Dermis microvascular lymphatic vessel endothelial cell (primary cell): ENCODE measurements at places on chromosomes 3 and 15.
A peak's percentile ranks its signal among the peaks of the same experiment; 100 is the strongest.

GRCh38 chr15:90364251-90364650 is 12.2 kb downstream of the ZNF774 start:
- DNase-seq: no peak

GRCh38 chr15:41634072-41634626 is 26.1 kb upstream of the MGA start:
- DNase-seq: no peak

DNA sequence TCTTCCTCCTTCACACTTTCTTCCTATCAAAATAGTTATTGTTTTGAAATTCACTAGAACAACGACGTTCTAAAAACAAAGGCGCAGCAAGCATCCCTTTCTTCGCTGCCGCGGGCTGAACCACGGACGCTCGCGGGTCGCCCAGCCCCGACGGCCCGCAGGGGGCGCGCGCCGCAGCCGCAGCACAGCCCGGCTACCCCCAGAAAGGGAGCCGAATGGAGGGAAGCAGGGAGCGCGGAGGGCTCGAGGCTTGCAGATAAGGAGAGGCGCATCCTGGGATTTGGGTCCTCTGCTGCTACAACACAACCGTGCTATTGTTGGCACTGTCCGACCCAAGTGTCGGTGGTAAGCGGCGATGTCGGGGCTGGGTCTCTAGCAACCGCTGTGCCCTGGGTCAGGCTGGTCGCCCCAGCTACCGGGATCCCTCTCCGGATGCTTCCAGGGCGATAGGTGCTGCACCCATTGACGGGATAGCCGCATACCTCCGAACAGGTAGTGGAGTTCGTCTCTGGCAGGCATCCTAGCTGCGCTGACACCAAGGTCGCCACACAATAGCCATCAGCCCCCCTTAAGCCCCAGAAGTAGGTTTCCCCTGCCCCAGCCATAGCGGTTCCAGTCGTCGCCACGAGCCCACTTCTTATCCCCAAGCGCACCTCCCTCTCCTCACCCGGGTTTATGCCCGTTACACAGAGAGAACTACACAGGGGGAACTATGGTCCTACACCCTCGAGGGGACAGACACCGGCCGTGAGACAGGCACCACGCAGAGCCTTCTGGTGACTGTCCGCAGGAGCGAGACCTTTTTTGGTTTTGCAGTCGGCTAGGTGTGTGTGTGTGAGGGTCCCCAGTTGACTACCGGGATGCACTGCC is 6.0 kb downstream of the ONECUT1 start:
- DNase-seq: peak; percentile 28

DNA sequence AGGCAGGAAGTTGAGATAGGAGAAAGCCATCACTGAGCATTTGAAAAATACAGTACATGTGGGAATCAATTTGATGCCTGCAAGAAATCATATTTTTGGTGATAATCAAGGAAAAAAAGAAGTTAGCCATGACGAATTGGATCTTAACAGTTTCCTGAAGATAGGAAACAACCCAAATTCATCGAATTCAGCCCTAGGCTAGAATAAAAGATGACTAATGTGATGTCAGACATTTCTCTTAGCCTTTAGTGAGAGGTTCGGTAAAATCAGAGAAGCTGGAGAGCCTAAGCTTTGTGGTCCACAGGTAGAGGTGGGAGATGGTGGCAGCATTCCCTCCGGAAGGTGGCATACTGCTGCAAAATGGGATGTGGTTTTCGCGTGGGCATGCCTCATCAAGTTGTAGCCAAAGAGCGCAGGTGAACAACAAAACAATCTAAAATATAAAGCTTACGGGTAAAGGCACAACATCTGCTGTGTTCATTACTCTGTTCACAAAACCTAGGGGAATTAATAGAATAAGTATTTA is 144.1 kb upstream of the ALCAM start:
- DNase-seq: no peak

DNA sequence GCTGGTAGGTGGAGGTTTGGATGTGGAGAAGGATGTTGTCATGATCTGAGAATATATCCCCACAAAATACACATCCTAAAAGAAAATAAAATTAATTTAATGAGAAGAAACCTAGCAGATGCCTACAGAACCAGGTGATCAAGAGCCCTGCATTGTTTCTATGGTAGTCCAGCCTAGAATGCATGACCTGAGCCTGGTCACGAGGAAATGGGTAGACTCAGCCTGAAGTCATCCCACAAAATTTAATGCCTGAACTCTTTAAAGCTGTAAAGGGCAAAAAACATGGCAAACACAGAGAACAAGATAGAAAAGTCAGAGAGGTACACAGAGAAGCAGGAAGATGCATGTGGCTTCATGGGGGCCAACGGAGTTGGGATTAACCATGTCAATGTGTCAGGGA is 36.0 kb downstream of the LDHAL6B start:
- no peak for DNase-seq

GRCh38 chr3:192068464-192069254 is 607.7 kb downstream of the PYDC2 start:
- DNase-seq: no peak

DNA sequence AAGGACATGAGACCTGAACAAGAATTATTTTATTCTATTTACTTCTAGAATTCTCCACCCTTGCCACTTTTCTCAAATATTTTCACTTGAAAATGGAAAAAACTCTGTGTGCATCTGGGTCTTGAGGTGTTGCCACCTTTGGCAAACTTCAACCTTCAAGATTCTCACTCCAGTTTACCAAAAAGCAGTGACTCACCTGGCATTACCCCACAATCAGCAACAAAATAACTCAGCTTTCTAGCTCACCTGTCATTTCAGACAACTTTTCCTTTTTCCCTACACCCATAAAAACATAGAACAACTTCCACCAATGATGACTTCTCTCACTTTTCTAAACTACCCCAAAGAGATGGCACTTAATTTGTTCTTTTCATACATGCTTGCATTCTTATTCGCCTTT is 115.8 kb downstream of the DUT start:
- no peak for DNase-seq

- no peak for DNase-seq
Measured at GRCh38 chr15:71411538-71412482, 296.5 kb downstream of the THSD4 start.

DNA sequence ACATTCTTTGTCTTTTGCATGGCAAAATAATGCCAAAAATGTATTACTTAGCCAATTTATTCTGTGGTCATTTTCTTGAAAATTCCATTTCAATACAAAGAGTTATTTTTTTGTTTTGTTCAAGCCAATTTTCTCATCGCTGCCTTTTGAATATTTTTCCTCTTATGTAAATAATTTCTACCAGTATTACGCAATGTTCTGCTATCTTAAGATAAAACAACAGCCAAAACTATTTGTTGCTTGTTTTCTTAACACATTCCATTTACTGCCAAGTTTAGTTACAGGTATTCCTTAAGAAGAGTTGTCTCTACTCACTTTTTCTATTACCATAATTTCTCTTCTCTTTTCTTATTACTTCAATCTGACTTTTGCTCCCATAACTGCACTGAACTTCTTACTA is 163.1 kb downstream of the ROBO1 start:
- no peak for DNase-seq

GRCh38 chr15:57772223-57772957 is 65.9 kb downstream of the POLR2M start:
- DNase-seq: no peak

DNA sequence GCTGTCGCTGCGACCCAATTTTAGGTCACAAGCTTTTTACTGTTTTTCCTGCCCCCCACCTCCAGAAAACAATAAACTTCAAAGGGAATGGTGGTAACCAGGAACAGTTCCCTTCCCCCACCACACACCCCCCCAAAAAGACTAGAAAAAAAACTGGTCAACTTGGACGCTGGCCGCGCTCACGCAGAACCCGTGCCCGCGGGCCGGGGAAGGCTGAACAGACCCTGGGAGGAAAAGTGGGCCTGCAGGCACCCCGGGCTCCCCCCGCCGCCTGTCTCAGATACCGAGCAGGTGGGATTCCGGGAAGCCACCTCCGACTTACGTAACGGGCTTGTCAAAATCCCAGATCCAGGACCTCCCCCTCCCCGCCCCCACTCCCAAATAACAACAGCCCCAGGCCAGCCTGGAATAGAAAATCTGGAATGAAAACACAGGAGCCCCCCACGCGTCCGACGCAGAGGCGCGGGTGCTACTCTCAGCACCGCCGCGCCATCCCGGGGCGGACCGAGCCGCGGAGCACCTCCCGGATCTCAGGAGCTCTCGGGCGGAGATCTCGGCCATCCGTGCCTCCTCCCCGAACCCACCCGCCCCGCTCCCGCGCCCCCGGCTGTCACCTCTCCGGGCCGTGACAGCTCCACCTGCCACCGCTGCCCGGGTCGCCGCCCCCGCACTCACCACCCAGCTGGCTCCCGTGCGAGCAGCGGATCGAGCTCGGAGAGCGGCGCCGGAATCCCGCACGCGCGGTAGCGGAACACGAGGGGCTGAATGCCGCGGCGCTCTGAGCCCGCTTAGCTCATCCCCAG is 557 bp downstream of the DENND4A start:
- no peak for DNase-seq

DNA sequence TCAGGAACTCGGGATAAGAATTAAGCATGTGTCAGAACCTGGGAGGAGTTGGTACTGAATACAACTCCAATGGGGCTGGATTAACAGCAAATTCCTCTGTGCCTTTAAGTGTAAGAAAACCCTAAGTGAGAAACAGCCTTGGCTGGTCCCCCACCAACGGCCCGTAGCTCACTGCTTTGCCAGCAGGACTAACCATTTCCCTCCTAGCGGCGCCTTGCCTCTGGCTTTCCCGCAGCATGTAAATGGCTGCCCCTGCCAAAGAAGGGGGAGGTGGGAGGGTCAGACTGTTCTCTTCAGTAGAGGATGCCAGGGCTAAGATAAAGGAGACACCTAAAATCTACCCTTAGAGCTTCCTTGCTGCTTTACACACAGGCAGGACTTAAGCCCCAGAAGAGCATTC is 51.0 kb upstream of the SH3GL3 start:
- no peak for DNase-seq

GRCh38 chr15:62307551-62307950 is 142.5 kb upstream of the C2CD4B start:
- DNase-seq: no peak

- DNase-seq: no peak
Measured at GRCh38 chr3:120816728-120817127, 74.2 kb downstream of the GTF2E1 start.

DNA sequence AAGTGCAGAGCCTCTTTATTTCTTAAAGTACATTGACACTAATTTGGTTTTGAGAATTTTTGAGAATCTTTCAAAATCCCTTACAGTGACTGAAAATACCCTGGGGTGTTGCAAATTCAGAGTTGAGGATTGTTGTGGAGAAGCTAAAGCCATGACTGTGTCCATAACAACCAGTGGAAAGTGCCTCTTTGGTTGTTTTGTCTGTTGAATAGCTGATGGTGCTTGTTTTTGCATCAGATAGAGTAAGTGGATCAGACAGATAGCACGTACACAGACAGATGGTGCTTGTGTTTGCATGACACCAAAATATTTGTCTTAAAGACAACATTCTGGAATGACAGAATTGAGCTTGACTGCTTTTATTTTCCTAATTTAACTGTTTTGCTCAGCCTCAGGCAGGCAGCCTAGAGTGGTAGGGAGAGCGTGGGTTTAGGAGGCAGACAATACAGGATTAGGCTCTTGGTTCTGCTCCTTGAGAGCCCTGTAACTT is 265.0 kb downstream of the IL20RB start:
- DNase-seq: no peak

- peak; percentile 40 for DNase-seq
Measured at GRCh38 chr3:134197681-134198261, 52.9 kb downstream of the RYK start.

GRCh38 chr3:146948186-146948585 is 343.0 kb upstream of the PLSCR5 start:
- DNase-seq: no peak

DNA sequence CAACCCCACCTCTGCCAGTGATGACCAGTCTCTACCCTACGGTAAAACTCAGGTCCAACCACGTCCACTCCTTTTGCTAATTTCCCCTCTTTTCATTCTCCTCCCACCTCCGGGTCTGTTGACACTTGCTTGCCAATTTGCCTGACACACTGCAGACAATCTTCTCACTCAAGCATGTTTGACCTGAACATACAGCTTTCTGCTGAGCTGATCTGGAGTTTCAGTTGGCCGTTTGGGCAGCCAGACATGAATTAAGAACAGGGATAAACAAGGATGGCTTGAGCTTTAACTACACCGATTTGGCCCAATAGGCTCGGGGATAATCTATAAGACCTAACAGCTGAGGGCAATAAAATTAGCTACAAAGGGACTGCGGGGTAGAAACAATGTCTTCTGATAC is 758.6 kb upstream of the CFAP20DC start:
- no peak for DNase-seq
